ENCODE measurements at places on chromosomes 12 and 14.

GRCh38 chr12:6830286-6830890 is 2.2 kb downstream of the P3H3 start:
- peak; percentile 2 for DNase-seq

- DNase-seq = no peak
Measured at GRCh38 chr12:103161582-103162362, 204.3 kb downstream of the ASCL1 start.

- DNase-seq = no peak
Measured at GRCh38 chr12:52792185-52793029, 3.5 kb downstream of the KRT3 start.

GRCh38 chr12:69131077-69131476 is 108.3 kb upstream of the CPSF6 start:
- no peak for DNase-seq

DNA sequence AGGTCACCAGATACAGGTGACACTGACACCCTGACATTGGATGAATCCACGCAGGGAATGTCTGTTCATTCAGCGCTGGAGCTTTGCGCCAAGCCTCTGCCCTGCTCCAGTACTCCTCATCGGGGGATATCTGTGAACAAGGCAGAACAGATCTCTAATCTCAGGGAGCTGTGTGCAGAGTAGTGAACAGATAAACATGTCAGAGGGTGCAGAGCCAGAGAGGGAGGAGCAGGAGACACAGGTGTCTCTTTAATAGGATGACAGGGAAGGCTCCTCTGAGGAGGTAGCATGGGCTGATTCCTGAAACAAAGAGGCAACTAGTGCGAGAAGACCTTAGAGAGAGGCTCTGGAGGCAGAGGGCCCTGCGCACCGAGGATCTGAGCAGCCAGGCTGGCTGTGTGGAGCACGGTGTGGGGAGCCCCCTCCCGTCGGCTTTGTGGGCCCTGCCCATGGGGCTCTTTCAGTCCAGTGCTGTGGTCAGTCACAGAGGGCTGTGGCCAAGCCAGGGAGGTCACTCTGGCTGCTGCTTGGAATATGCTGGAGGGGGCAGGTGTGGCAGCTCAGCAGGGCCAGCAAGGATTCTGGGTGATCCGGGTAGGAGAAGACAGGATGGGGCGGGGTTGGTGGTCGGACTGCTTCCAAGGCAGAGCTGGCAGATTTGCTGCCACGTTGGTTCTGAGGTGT is 55.6 kb downstream of the TECPR2 start:
- no peak for DNase-seq

GRCh38 chr12:105835580-105836241 is 303.0 kb downstream of the NUAK1 start:
- DNase-seq = no peak

All from ascending aorta (tissue), 2 donors.